ENCODE measurements at places on chromosomes 2 and 18.

- DNase-seq: no peak
Measured at GRCh38 chr2:191197096-191197495, 46.3 kb upstream of the STAT4 start.

DNA sequence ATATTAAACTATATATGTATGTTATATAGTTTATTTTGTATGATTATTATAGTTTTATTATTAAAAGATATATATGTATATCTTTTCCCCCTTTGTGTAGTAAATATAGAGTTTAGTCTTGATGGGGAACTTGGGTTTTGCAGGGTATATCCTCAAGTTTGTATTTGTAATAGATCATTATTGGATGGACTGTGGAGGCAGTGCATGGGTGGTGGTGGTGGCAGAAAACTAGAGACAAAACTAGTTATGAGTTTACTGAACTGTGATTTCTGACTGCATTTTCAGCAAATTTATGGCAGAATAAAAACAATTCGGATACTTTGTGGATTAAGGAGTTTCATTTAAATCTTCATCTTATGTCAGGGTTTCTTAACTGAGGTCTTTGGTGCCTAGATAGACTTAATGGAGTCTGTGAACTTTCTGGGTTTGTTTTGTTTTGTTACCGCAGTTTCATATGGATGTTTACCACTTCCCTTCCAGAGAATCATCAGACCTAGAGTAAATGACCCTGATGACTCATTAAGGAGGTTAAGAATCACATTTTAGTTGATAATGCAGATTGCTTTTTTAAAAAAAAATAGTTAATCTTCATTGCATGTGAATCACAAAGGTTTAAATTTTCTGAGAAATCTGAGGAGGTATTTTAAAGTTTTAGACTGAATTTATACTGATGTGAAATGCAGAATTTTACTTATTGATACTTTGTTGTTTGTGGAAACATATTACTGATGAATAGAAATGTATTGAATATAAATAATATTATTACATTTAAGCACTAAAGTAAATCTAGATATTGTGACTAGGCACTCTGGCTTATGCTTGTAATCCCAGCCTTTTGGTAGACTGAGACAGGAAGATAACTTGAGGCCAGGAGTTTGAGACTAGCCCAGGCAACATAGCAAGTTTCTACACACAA lies 14.5 kb downstream of the EPC2 start:
- no peak for DNase-seq

GRCh38 chr2:41152318-41152717 lies 700.4 kb upstream of the SLC8A1 start:
- DNase-seq: no peak

DNA sequence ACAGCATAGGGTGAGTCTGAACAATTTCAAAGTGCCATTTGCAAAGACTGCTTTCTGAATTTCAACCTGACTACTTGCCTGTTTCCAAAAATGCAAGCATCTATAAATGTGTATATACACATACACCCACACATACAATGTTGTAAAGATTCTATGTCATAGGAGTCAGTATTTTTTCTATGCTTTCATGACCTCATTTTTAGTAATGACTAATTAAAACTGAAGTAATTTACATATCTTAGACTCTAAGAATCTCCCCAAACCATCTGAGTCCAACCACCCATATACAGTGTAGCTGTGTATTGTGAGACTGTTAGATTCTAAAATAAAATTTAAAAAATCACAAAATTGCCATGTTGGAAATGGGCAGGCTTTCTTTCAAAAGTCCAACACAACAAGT lies 162.0 kb upstream of the STK17B start:
- no peak for DNase-seq

DNA sequence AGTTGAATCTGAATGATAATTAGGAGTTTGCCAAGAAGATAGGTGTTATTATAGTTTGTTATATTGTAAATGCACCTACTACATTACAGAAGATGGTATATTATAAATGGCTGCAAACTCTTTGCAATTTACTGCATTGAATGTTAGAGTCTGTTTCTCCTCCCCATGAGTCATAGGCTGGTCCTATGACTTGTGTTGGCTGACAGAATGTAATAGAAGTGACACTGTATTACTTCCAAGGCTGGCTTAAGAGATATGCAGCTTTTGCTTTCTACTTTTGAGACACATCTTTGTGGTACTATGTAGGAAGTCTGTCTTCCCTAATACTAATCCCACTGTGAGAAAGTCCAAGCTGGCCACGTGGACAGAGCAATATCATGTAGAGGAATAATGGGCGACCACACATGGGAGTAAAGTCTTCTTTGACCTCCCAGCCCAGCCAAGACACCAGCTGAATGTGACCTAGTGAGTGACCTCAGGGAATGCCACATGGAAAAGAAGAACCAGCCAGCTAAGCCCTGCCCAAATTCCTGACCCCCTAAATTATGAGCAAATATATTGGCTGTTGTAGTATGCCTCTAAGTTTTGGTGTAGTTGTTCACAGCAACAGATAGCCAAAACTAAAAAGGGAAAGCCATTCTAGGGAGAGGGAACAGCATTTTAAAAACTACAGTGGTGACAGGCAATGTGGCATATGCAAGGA lies 6.8 kb upstream of the DDX1 start:
- no peak for DNase-seq

DNA sequence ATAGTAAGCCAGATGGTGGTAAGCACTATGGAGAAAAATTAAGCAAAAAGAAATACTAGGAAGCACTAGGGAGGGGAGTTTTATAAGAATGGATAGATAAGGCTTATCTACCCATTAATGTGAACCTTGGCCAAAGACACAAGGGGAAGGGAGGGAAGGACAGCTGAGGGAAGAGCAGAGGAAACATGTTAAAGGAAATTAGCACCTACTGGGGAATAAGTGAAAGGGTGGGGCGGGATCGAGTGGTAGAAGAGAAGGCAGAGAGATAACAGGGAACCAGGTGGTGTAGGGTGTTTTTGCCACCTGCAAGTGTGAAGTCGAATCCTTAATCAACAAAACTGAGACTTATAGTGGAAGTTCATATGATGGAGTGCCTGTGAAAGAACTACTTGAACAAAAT lies 1.7 kb downstream of the UNC80 start:
- DNase-seq: no peak

Data from GM12892 (cell line).